ENCODE measurements at places on chromosomes 2 and 18.

DNA sequence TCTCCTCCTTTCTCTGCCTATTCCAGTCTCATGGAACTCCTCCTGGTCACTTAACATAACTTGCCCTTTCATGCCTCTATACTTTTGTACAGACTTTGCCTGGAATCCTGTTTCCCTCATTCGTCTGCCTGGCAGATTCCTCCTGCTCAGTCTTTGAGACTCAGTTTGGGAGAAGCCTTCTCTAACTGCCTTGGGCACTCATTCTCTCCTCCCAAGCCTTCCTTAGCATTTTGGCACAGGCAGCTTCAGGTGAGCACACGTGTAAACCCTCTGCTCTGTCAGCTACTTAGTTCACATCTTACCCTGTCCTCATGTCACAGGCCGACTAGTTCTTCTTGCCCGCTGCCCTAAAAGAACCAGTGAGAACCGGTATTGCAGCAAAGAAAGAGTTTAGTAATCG lies 6.0 kb upstream of the FAM98A start:
- DNase-seq: no peak

DNA sequence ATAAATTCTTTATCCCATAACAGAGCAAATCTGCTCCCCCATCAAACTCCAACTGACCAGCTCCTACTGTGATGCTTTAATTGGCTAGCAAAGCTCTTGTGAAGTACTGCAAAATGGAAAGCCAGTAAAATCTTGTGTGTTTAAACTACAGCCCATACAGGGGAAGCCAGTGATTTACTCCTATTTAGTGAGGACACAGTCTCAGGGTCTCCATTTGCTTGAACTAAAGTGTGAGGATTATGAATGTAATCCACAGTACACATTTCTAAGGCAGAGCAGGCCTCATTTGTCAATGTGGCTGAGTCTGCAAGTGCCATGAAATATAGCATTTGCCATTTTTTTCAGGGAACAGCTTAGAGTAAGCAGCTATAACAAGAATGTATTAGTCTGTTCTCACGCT lies 259.3 kb downstream of the PIEZO2 start:
- no peak for DNase-seq

DNA sequence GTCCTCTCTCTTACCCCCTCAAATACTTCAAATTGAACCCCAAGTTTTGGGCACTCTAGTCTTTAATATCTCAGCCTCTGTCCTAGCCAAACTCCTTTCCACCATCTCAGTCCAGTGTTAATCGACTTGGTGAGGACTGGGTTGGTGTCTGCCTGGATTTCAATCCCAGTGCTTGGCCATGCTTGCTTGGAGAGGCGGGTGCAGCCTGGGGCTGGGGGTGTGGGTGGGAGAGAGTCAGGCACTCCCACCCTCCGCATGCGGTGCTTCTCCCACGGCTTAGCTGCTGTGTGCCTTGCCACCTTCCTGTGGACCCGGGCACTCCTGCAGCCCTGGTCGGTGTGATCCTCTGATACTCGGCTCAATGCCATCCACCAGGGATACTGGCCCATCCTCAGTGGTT lies 220.8 kb upstream of the HDAC4 start:
- no peak for DNase-seq

DNA sequence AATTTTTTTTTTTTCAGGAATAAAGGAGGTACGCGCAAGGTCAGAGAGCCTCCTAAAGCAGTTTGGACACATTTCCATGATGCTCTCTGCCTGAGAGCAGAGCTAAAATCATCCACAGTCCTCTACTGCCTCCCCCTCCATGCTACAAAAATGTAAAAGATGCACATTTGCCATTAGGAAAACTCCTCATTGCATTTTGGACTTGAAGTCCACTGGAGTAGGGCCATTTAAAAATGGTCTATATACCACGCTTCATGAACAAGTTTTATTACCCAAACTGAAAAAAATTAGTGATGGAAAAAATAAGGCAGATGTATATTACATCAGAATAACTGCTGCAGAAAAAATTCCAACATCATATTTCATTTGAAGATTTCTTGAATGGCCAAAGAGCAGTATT lies 256.0 kb downstream of the AFF3 start:
- no peak for DNase-seq

- peak; percentile 7 for DNase-seq
These were observed 111.6 kb upstream of the DNMT3A start for GRCh38 chr2:25453199-25453905.

All from fibroblast of skin of abdomen (primary cell).